Activated T-cell treated with anti-CD3 and anti-CD28 coated beads for 24 hours (primary cell): ENCODE measurements at places on chromosomes 12 and 14.

GRCh38 chr14:24183014-24183481 is 5.6 kb downstream of the IPO4 start:
- DNase-seq = no peak

GRCh38 chr14:26905229-26905628 is 307.4 kb upstream of the NOVA1 start:
- no peak for DNase-seq

DNA sequence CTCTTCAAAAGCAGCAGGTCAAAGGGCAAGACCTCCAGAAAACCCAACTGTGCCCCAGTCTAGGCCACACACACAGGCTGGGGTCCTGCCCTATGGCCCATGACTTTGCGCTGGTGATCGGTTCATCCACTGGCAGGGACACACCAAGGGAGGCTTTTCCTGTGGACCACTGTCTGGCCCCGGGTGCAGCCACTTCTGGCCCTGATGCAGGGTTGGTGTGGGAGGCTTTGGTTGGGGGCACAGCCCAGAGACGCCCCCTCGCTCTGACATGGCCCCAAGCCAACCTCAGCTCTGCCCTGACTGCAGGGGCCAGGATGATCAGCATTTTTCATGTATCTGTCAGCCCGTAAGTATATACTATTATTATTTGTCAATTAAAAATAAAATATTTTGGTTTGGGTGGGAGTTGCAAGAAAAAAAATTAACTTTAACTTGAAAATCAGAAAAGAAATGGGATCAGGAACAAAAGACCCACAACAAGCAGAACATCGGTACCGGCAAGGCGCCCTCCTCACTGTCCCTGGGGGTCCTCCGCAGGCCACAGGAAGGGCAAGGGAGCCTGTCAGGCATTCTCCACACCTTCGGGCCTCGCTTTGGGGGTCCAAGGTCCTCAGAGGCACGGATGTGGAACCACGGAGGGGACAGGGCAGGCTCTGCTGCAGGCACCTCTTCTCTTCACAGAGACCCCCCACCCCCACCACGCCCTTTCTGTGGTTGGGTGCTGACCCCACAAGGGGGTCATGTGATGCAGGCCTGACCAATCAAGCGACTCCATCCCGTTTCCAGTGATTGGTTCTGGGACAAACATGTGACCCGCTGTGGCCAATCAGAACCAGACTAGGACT is 181.5 kb upstream of the SFSWAP start:
- no peak for DNase-seq

DNA sequence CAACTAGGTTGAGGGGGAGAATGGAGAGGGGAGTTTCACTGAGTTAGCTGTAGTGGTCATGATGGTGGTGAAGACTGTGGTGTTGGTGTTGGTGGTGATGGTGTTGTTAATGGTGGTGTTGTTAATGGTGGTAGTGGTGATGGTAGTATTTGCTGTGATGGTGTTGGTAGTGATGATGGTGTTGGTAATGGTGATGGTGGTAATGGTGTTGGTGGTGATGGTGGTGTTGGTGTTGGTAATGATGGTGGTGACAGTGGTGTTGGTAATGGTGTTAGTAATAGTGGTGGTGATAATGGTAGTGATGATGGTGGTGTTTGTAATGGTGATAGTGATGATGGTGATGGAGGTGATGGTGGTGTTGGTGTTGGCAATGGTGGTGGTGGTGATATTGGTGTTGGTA is 9.1 kb downstream of the C1R start:
- no peak for DNase-seq
